ENCODE measurements at places on chromosomes 2 and 18.

- DNase-seq, result no peak
These were observed 267.6 kb downstream of the CD226 start for GRCh38 chr18:69680123-69680522.

DNA sequence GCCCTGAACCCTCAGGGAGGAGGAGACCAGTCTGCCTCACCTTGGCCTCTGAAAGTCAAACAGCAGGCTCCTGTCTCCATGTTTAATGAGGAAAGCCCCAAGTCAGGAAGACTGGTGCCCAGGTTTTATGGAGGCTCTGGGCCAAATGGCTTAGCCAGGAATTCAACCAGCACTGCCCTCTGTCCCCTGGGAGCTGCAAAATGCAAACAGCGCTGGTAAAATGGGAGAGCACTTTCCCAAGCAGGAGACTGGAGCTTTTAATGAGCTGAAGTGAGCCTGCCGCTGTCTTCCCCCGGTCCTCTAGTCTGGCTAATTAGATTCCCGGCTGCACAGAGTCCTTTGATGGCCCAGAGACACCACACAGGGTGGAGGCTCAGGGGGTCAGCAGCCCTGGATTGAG, 276.0 kb upstream of the TRIB2 start:
- DNase-seq, result no peak

- DNase-seq, result no peak
These were observed 10.6 kb downstream of the SCN3A start for GRCh38 chr2:165193178-165193777.

GRCh38 chr2:9250091-9250490, 43.5 kb downstream of the ASAP2 start:
- no peak for DNase-seq

GRCh38 chr2:217610401-217610814, 392.4 kb downstream of the TNS1 start:
- DNase-seq, result no peak
